ENCODE measurements at places on chromosomes 2 and 18.
A peak's percentile ranks its signal among the peaks of the same experiment; 100 is the strongest.

DNA sequence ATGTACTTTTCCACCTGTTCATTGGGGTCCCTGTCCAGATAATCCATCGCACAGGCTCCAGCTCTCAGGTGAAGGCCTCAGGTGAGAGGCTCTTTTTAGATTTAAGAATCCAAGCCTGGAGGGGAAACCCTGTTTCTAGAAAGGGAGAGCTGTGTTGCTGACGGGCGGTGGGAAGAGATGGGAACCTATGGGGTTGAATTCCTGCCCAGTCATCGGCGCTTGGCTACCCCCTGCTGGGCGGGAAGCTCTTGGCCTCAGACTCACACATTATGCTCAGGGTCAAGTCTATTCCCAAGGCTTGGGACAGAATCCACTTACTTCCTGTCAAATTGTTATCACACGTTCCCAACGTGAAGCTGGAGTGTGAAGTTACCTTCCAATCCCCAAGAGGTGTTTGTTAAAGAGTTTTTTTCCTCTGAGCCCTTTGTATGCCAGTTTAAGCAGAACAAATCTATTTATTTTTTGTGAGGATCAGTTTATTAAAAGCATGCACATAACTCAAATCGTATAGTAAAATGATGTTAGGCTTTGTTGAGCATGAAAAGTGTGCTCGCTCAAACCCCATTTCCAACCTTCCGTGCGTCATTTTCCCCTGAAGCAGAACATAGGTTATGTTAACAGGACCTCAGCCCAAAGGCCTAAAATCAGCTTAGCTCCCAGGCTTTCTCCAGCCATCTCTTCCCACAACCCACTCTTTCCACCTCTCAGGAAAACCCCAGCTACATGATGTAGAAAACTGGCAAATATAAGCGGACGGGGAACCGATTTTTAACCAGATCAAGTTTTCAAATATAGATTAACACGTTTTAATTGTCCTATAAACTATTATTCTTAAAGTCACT, 181.7 kb upstream of the ETAA1 start:
- DNase-seq: no peak

- DNase-seq: no peak
Observed at GRCh38 chr2:7233126-7233525, 315.9 kb downstream of the RNF144A start.

GRCh38 chr2:142716463-142717242, 160.8 kb upstream of the KYNU start:
- DNase-seq: no peak

- no peak for DNase-seq
Observed at GRCh38 chr2:85156619-85157018, 23.4 kb downstream of the TCF7L1 start.

GRCh38 chr2:206940546-206940945, 1.2 kb downstream of the CPO start:
- no peak for DNase-seq

DNA sequence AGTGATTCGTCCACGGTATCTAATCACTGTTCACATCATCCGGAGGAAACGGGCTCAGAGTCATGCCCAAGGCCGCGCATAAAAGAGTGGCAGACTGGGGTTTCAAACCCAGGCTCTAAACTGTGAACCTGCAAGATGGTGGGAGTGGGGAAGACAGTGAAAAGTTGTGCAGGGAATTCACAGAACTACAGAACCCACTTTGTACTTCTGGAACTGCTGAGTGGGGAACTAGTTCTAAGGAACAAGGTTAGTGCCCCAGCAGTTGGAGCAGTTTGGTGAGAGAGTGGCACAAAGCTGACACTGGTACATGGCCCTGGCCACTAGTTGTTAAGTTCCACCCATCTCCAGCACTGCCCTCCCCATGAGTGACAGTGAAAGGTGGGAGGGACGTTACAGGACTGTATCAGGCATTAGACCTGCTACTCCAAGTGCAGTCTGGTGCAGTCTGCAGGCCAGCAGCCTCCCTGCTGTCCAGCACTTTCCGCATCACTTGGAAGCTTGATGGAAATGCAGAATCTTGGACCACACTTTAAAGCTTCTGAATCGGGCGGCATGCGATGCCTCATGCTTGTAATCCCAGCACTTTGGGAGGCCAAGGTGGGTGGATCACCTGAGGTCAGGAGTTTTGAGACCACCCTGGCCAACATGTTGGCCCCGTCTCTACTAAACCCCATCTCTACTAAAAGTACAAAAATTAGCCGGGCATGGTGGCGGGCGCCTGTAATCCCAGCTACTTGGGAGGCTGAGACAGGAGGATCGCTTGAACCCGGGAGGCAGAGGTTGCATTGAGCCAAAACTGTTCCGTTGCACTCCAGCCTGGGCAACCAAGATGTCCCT, 47.3 kb downstream of the C2orf42 start:
- DNase-seq: peak; percentile 44

GRCh38 chr2:240159251-240159839, 18.9 kb upstream of the OTOS start:
- no peak for DNase-seq

DNA sequence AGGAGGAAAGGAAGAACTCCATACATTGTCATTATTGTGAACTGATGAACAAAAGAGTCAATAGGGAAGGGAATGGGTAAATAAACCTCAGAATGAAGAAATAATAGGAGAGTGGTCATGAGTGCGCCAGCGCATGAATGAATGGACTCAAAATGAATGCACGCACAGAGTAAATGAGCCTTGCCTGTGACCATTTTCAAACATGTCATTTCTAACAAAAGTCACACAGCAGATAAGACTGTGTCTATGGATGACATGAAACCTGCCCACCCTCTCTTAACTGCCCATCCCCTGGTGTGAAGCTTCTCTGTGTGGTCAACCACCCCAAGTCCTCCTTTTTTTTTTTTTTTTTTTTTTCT, 121.1 kb upstream of the TEX51 start:
- no peak for DNase-seq

GRCh38 chr2:48380989-48381625, 148.8 kb upstream of the STON1 start:
- DNase-seq: no peak

DNA sequence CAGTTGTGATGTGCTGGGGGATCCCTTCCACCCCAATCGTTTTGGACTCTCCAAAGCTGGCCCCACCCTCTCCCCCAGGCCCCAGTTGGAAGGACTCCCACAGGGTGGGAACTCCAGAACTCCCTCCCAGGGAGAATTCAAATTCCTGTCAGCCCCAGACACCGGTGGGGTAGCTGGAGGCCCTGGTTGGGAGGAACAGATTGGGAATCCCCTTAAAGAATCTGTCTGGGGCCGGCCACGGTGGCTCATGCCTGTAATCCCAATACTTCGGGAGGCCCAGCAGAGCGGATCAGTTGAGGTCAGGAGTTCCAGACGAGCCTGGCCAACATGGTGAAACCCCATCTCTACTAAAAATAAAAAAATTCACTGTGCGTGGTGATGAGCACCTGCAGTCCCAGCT, 155.5 kb downstream of the ANKRD36C start:
- DNase-seq: no peak

GRCh38 chr2:38260469-38260868, 116.6 kb downstream of the ATL2 start:
- DNase-seq: no peak

All from effector CD4-positive, alpha-beta T cell (primary cell).